ENCODE measurements at places on chromosomes 2 and 18. TPM values are rescaled to one million over a fixed set of nuclear protein-coding genes. Genes with fewer than 3 reads are reported as not detected.

The IL36B gene
- not detected for total RNA-seq

DNA sequence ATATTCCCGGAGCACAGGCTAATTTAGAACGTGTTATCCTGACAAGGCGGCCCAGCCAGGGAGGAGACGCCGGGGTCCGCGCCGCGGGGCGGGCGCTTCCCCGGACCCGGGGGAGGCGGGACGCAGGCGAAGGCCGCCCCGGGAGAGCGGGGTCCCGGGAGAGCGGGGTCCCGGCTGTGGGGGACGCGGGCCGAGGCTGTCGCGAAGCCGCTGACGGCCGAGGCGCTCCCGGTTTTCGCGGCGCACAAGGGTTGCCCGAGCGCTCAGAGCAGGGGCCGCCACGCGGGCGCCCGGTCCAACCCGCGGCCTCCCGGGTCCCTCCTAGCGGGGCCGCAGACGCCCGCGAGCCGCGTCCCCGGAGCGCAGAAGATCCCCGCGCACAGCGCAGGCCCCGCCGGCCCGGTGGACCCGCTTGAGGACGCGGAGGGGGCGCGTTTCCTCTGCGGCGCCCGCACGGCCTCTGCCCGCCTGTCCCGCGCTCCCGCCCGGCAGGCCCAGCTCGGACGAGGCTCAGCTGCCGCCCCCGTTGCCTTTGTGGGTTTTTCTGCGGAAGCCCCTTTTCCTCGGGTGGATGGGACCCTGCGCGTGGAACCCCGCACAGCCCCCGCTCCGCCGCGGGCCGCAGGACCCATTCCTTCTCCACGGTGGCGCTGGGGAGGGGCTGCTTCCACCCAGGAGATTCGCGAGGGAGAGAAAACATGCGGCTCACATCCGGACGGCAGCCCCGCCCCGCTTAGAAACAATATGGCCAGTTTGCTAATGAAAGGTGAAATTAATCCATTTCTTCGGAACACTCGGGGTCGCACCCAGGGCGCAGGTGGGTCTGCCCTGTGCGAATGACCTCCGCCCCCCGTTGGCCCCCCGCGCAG, 9.6 kb upstream of the KCNG2 start:
- H3K36me3 ChIP-seq = no peaks in the 10 kb centered on the region
- peaks cover 57% of the 10 kb centered on the region for H3K27me3 ChIP-seq
- H3K27ac ChIP-seq = no peak overlapping the region
- H3K4me1 ChIP-seq = peaks cover 7% of the 10 kb centered on the region

GRCh38 chr18:61466736-61467135, 133.5 kb downstream of the CDH20 start:
- H3K36me3 ChIP-seq = no peaks in the 10 kb centered on the region
- H3K27ac ChIP-seq = no peak overlapping the region
- DNase-seq = no peak
- H3K4me3 ChIP-seq = no peak overlapping the region
- H3K4me1 ChIP-seq = no peaks in the 10 kb centered on the region

DNA sequence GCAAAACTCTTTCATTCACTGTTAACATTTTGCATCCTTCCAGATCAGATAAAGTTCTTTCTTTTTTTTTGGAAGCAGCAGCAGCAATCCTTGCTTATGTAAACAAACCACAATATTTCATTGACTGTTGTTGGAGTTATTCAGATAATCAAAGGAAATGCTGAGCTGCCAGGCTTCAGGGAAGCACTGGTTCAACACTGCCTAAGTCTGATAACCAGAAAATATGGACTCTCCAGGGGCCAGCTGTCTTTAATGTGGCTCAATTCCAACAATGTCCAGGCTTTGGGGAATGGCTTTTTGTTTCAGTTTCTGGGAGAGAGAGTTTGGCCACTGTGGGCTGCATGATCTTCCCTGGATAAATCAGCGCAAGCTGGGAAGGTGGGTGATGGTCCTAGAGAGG, 354.3 kb downstream of the AKAIN1 start:
- no peak overlapping the region for H3K4me3 ChIP-seq
- no peak overlapping the region for H3K27ac ChIP-seq
- DNase-seq = no peak
- H3K27me3 ChIP-seq = no peaks in the 10 kb centered on the region

- H3K27me3 ChIP-seq = peaks cover 58% of the 10 kb centered on the region
- H3K4me3 ChIP-seq = peak within 1 kb of the TSS; percentile 31
- peaks cover 11% of the 10 kb centered on the region for H3K4me1 ChIP-seq
Measured at GRCh38 chr18:46756559-46757201, at the start of gene ST8SIA5. Gene ST8SIA5 (minus strand): TSS chr18:46757053. CDS start chr18:46756508, 545 bp downstream.

DNA sequence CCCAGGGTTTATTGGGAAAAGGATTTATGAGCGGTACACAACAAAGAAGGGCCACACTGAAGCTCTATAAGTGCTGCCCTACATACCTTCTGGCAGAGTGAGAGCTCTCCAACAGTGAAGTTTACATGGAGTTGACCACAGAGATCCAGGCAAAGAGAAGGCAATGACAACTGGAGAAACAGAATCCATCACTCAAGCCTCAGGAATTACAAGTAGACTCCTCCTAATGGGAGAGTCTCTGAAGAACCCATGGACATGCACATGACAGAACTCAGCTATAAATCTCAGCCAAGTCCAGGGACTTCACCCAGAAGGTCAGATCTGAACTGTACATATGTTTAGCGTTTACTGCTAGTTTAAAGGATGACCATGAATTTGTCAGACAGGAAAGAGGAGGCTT, 164.7 kb downstream of the DNAH7 start:
- H3K27ac ChIP-seq = no peak overlapping the region
- no peak for DNase-seq
- H3K4me1 ChIP-seq = no peaks in the 10 kb centered on the region
- H3K4me3 ChIP-seq = no peak overlapping the region

GRCh38 chr18:21934766-21935015, 194.1 kb downstream of the MIB1 start:
- H3K4me3 ChIP-seq = no peak overlapping the region
- no peak for DNase-seq
- H3K36me3 ChIP-seq = no peaks in the 10 kb centered on the region
- H3K27me3 ChIP-seq = no peaks in the 10 kb centered on the region
- no peak overlapping the region for H3K27ac ChIP-seq
- no peaks in the 10 kb centered on the region for H3K4me1 ChIP-seq

DNA sequence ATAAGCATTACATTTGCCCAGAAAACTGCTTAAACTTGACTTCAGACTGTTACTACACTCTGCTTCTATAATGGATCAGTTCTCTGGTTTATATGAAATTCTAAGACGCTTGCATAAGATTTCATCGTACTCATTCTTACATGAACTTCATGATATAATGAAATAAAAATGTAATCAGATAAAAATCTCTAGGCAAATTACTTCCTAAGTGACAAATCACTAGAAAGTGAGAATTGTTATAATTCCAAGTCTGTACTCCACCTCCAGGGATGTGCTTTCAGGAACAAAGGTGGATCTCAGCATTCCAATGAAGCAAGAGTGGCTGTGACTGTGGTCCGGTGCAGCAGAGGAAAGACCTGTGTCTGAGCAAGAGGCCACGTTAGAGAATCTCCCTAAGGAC, 226.2 kb downstream of the PIEZO2 start:
- H3K4me3 ChIP-seq = no peak overlapping the region
- no peaks in the 10 kb centered on the region for H3K4me1 ChIP-seq
- DNase-seq = no peak
- no peaks in the 10 kb centered on the region for H3K36me3 ChIP-seq
- no peak overlapping the region for H3K27ac ChIP-seq

- H3K27me3 ChIP-seq = peaks cover 6% of the 10 kb centered on the region
- DNase-seq = no peak
- no peak overlapping the region for H3K4me3 ChIP-seq
- H3K36me3 ChIP-seq = no peaks in the 10 kb centered on the region
- no peak overlapping the region for H3K27ac ChIP-seq
- no peaks in the 10 kb centered on the region for H3K4me1 ChIP-seq
Measured at GRCh38 chr2:235921508-235922191, 246.5 kb downstream of the GBX2 start.

GRCh38 chr2:227147023-227147422, 17.0 kb downstream of the COL4A4 start:
- no peaks in the 10 kb centered on the region for H3K4me1 ChIP-seq
- H3K27ac ChIP-seq = no peak overlapping the region
- peaks cover 12% of the 10 kb centered on the region for H3K27me3 ChIP-seq
- DNase-seq = no peak
- H3K36me3 ChIP-seq = no peaks in the 10 kb centered on the region
- H3K4me3 ChIP-seq = no peak overlapping the region

GRCh38 chr2:195810340-195811098, 153.5 kb downstream of the SLC39A10 start:
- H3K36me3 ChIP-seq = no peaks in the 10 kb centered on the region
- H3K4me3 ChIP-seq = no peak overlapping the region
- DNase-seq = no peak
- H3K27me3 ChIP-seq = no peaks in the 10 kb centered on the region

The CDCA7 gene
- 64.1 TPM for total RNA-seq

The PAX8 gene
- total RNA-seq = 4.1 TPM

DNA sequence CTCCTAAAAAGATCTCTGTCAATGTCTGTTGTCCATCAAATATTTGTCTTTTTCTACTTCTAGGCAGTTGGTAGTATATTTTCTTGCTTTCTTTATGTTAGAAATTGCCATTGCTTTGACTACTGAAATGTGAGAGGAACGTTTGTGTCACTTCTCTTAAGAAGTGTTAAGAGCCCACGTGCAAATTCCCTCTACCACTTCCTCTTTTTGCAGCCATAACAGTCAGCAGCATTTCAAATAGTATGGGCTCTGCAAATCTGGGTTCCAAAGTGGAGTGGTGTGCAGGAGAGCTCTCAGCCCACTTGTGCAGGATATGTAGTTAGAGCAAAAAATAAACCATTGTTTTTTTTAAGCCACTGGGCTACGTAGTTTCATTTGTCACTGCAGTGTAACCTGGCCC, 314.0 kb downstream of the MEIS1 start:
- H3K36me3 ChIP-seq = no peaks in the 10 kb centered on the region
- no peak overlapping the region for H3K4me3 ChIP-seq
- H3K27me3 ChIP-seq = no peaks in the 10 kb centered on the region
- H3K27ac ChIP-seq = no peak overlapping the region

DNA sequence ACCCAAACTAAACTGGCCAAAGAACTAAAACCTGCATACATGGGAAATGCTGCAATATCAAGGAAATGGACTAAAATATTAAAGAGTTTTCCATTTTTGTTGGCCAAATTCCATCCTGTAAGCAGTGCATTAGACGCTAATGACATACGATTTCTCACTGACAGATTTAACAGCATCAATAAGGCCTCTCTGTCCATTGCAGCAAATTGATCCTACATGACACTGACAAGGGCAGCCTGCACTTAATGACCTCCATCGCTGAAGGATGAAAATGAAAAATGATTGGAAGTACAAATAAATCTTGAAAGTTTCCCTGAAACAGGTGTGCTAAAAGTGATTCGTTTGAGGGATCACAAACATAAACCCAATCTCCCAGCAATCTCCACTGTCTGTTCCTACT, 317.6 kb upstream of the KLHL14 start:
- no peaks in the 10 kb centered on the region for H3K4me1 ChIP-seq
- H3K27me3 ChIP-seq = no peaks in the 10 kb centered on the region
- H3K36me3 ChIP-seq = no peaks in the 10 kb centered on the region
- DNase-seq = no peak

The PTPN4 gene
- 31.6 TPM for total RNA-seq

The SLC19A3 gene
- not detected for total RNA-seq

- H3K4me3 ChIP-seq = no peak overlapping the region
- no peak overlapping the region for H3K27ac ChIP-seq
- no peaks in the 10 kb centered on the region for H3K4me1 ChIP-seq
Measured at GRCh38 chr18:61606759-61607158, 273.5 kb downstream of the CDH20 start.

DNA sequence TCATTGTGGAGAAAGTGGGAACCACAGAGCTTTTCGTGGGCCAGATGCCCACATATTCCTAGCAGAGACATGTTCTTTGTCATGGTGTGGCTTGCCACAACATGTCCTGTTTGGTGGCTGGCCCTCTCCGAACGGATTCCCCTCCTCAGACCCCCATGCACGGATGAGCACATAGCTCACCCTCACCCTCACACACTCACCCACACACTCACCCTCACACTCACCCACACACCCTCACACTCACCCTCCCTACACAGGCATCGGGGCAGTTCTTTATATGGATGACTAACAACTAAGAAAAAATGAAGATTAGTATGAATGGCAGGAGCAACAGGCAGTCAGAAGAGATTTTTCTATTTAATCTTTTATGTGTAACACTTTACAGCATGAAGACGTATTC, 149.9 kb downstream of the ZNF236 start:
- no peaks in the 10 kb centered on the region for H3K27me3 ChIP-seq
- H3K36me3 ChIP-seq = peaks cover 2% of the 10 kb centered on the region
- DNase-seq = no peak
- H3K27ac ChIP-seq = no peak overlapping the region

GRCh38 chr2:85447222-85447585, 28.7 kb downstream of the SH2D6 start:
- no peak overlapping the region for H3K4me3 ChIP-seq
- no peaks in the 10 kb centered on the region for H3K36me3 ChIP-seq
- no peak overlapping the region for H3K27ac ChIP-seq
- H3K27me3 ChIP-seq = no peaks in the 10 kb centered on the region

The OR6B2 gene
- not detected for total RNA-seq

DNA sequence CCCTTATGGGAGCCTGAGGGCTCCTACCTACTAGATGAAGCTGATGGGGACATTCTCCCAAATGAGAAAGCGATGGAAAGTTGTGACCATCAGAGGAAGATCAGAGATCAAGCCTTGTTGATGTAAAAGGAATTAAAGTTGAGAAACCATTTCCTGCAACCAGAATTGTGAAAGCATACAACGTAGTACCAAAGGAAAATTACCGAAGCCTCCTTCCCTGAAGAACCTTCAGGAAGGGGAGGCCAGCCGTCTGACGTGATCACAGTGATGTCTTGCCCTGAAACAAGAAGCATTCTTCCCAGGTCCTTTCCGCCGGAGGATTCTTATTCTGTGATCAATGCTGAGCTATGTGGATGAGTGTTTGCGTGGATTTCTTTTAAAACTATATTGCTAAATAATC, 211.6 kb upstream of the TNP1 start:
- no peak for DNase-seq
- H3K4me3 ChIP-seq = no peak overlapping the region
- H3K27ac ChIP-seq = no peak overlapping the region
- H3K36me3 ChIP-seq = no peaks in the 10 kb centered on the region

DNA sequence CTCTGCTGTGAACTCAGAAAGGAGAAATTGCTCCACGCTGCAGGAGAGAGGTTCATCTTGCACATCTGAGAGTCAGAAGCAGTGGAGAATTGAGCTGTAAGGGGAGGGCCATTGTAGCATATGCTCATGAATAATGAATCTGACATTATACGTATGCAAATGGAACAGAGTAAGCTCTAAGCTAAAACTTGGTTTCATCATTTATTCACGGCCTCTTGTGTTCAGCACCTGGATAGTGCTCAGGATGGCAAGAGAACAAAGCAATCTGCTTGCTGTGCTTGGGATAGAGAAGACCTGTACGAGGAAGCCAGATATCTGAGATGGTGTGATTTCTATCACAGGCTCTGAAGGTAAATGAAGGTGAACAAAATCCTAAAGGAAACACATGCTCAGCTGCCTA, 87.9 kb upstream of the GCFC2 start:
- no peaks in the 10 kb centered on the region for H3K36me3 ChIP-seq
- H3K27ac ChIP-seq = no peak overlapping the region
- H3K27me3 ChIP-seq = no peaks in the 10 kb centered on the region
- no peaks in the 10 kb centered on the region for H3K4me1 ChIP-seq
